ENCODE measurements at places on chromosomes 3 and 15.

DNA sequence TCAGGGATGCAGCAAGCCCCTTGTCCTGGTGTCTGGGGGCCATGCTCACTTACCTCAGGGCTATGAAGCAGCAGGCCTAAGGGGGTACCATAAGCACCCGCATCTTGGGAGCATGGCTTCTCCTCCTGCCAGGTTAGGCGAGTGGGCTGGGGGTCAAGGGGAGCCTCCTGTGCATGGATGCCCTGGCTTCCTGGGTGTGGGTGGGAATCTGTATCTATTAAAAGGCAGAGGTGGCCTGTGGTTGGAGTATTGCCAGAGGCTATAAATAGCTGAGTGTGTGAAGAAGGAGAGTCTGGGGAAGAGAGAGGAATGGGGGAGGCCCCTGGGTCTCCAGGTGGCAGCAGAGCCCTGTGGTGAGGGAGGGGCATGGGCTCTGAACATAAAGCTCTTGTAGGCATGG, 19.5 kb downstream of the ACVR2B start:
- no peak for DNase-seq

DNA sequence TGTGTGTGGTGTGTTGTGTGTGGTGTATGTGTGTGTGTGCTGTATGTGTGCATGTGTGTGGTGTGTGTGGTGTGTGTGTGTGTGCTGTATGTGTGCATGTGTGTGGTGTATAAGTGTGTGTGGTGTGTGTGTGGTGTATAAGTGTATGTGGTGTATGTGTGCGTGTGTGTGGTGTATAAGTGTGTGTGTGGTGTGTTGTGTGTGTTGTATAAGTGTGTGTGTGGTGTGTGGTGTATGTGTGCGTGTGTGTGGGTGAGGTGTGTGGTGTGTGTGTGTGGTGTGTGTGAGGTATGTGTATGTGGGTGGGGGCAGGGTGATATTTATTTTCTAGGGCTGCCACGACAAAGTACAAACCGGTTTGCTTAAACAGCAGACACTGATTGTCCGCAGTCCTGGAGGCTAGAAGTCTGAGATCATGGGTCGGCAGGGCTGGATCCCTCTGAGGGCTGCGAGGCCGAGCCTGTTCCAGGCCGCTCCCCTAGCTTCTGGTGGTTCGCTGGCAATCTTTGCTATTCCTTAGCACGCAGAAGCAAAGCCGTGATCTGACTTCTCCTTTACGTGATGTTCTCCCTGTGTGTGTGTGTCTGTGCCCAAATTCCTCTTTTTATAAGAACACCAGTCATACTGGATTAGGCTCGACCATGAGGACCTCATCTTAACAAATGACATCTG, 160.2 kb downstream of the XXYLT1 start:
- DNase-seq = no peak

DNA sequence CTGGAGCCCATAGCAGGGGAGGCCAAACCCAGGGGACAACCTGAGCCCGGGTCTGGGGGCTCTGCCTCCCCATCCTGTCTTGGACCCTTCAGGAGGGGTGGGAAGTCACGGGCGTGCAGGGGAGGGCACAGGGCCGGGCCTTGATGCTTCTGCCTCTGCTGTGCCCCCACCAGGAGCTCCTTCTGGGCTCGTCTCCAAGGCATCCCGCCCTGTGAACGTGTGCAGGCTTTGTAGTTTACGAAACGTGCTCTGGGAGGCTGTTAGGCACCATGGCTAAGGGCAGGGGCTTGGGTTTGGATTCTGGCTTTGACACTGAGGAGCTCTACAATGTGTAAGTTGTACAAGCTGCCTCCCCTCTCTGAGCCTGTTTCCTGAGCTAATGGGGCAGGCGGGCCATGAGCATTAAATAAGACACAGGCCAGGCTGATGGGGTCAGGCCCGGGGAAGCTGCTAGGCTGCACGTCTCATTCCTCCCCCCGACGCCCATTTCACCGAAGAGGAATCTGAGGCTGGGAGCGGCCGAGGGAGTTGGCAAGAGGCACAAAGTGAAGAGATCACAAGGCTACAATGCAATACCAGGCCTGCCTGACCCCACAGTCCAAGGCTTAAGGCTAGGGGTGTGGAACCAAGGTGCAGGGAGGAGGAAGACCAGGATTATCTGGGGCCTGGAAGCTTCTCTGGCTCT, 19.6 kb downstream of the PLXND1 start:
- DNase-seq = no peak

DNA sequence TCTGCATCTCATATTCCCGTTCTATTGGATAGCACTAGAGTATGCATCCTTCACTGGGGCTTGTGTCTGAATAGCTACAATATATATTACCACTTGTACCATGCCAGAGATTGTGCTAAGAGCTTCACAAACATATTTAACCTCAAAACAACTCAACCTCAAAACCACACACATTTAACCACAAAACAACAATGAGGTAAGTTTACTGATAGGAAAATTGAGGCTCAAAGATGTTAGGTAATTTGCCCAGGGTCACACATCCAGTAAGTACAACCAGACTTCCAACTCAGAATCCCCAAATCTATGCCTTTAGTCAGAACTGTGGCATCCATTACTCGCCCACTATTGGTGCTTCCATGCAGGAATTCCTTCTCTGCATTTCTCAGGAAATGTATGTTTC, 220.0 kb downstream of the FAM43A start:
- no peak for DNase-seq

- DNase-seq = no peak
These were observed 142.0 kb downstream of the NAALADL2 start for GRCh38 chr3:175001091-175001490.

DNA sequence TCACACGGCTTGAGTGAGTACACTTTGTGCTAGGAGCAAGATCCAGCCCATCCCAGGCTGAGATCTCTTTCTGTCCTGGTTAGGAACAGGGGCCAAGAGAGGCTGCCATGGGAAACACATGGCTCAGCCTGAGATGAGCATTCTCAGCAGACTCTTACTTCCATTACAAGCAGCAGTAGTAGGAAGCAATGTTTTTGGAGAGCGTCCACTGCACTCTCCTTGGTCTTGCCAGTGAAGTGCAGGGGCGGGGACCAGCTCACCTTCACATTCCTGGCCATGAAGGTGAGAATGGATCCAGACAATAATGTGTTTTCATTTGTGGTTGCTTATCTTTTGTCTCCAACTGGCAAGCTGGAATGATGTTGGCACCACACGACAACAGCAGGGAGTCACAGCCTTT, 24.7 kb downstream of the ZNF80 start:
- DNase-seq = no peak

DNA sequence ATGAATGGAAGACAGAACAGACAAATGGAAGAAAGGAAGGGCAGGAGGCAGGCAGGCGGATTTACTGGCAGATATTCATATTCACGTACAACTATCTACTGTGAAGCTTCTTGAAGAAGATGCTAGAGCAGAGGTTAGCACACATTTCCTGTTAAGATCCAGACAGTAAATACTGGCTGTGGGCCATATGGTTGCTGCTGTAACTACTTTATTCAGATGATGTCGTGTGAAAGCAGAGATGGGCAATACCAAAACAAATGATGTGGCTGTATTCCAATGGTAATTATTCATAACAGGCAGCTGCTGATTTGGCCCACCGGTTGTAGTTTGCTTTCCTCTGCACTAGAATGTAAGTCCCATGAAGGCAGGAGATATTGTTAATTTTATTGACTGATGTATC, 115.7 kb upstream of the PRTG start:
- no peak for DNase-seq

DNA sequence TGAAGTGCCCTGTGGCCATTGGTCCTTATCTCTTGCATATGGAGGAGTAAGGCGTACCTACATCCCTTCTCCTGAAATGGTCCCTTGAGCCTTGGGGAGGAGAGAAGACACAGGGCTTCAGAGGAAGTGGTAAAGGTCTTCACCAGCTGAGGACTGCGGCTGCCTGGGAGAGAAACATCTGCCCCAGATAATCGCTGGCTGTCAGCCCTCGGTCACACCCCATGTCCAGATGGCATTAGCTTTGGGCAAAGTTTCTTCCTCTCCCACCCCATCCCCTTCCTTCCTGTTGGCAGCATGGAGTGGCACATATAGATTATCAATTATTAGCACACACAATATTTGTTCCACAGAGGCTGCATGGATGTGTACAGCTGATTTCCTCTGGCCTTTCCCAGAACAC, 61.6 kb downstream of the LRTM1 start:
- no peak for DNase-seq

DNA sequence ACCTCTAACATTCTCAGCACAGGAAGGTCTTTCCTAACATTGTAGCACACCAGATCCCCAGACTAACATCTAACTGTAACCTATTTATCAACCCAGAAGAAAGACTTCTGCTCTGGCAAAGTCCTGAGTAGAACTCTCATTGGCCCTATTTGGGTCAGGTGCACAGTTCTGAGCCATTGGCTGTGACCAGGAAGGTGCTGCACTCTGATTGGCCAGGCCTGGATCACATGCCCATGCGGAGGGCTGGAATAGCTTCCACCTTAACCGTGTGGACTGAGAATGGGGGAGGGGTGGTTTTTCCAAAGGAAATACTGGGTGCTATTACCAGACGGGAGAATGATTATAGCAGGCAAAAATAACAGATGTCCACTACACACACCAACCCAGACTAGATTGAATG, 11.5 kb downstream of the FEZF2 start:
- DNase-seq = no peak

DNA sequence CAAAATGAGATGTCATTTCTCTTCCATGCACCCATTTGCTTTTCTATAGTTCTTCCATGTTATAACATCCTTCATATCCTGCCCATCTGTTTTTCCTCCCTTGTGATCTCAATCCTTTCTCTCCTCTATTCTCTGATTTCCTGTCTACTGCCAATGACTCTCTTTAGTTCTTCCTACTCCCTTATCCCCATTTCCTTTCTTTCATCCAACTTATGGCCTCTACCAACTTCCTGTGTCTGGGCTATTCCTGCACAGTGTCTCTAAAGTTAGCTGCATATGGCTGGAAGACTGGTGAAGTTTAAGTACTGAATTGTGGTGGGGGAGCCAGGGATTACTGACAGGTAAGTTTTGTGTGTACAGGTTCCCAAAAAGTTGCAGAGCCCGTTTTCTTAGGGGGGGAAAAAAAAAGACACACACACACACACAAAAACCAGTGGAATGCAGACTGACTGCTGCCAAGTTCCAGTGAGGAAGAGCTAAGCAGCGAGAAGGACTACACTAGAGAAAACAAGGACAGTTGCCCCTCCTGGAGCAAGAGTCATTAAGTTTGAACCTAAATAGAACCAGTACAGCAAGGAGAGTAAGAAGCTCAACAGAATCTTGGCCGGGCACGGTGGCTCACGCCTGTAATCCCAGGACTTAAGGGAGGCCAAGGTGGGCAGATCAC, 28.8 kb downstream of the XRN1 start:
- DNase-seq = no peak

- no peak for DNase-seq
These were observed 6.0 kb downstream of the ISL2 start for GRCh38 chr15:76342382-76343201.

DNA sequence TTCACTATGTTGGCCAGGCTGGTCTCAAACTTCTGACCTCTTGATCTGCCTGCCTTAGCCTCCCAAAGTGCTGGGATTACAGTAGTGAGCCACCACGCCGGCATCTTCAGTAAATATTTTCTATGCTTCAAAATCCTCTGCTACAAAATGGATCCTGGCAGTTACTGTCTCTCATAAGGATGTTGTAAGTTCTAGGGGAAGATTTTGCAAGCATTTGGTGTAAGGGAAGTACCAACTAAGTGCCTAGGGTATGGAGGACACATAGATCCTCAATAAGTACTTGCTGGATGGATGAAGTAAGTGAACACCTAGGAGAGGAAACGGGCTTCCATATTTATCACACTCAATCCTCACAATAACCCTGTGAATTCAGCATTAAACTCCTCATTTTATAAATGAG, 6.6 kb downstream of the TM4SF4 start:
- no peak for DNase-seq

- no peak for DNase-seq
These were observed 46.8 kb downstream of the PDE8A start for GRCh38 chr15:85028416-85028815.

- no peak for DNase-seq
These were observed 1.4 kb downstream of the ISLR start for GRCh38 chr15:74174958-74175253.

- no peak for DNase-seq
These were observed 55.8 kb downstream of the TRIM71 start for GRCh38 chr3:32873531-32874130.

DNA sequence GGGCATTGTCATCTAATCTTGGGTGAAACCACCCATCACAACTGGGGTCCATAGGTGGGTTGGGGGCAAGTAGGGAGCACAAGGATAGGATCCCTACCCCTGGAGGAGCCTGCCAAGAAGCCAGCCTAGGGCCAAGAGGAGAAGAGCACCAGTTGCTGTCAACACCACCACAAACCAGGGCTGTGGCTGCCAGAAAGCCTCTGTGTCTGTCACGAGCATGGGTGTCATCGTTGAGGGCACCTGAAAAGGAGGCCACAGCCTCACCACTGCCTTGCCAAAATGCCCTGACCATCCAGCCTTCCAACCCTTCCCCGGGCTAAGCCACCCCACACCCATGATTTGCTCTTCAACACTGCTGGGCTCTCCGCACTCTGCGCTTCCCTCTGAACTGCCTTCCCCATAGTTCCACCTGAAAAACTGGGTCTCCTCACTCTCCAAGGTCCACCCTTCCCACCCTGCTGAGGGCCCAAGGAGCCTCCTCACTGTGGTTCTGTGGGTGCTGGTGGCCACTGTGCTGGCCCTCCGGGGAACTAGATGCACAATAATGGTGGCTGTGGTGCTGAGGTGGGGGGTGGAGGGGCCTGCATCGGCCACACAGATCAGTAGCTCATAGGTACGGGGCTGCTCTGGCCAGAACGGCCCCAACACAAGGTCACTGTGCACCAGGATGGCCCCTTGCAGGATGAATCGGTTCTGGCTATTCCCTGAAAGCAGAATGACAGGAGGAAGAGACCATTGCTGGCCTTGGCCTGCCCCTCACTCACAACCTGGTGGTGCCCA, 6.2 kb upstream of the IP6K1 start:
- DNase-seq = peak; percentile 8

- DNase-seq = peak; percentile 85
These were observed at the start of gene LAMB2 for GRCh38 chr3:49132437-49133225. Gene LAMB2, minus strand, starts transcription at chr3:49133050. Its CDS starts 183 bp downstream, at chr3:49132867.

DNA sequence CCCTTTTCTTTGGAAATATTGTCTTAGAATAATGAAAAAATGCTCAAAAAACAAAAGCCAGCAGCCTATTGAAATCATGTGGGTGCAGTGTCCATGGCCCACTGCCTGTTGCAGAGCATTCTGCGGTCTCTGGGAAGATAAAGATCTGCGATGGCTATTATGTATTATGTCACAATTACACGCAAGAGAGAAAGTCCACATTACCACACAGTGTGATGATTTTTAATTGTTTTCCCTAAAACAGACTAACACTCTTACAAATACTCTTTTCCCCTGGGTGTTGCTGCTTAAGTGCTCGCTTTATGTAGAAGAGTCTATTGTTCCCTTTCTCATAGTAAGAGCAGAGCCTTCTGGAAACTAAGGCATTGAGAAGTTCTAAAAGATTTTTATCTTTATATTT, 32.2 kb downstream of the SSR3 start:
- no peak for DNase-seq

DNA sequence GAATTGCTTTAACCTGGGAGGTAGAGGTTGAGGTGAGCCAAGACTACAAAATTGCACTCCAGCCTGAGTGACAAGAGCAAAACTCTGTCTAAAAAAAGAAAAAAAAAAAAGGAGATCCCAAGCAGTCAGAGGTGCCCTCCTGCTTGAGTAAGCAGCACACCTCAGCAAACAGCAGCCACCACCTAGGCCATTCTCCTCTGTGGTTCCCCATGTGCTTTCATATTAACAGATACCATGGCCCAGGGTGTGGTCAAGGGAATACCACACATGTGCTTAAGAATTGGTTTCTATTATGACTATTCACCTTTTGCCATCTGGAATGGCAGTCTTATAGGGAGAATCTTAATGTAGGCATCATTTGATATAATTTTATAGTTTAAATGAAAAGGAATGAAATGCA, 24.7 kb upstream of the CSPG5 start:
- no peak for DNase-seq

- peak; percentile 72 for DNase-seq
These were observed at the start of gene ANKRD63 for GRCh38 chr15:40282869-40283614. Gene ANKRD63, minus strand, starts transcription at chr15:40283064. Its CDS starts 478 bp downstream, at chr15:40282586.
